Glomerular endothelial cell (primary cell): ENCODE measurements at places on chromosomes 7 and 10. TPM values are rescaled to one million over a fixed set of nuclear protein-coding genes. Genes with fewer than 3 reads are reported as not detected.

Gene PNLIPRP2
- total RNA-seq, result not detected in 2 replicates

GRCh38 chr10:99233000-99233688 is 2.5 kb downstream of the HPSE2 start:
- DNase-seq, result no peak

GRCh38 chr10:5684318-5684970 is at the start of gene TASOR2:
TASOR2 (plus strand) TSS chr10:5684838; CDS start chr10:5720643, 35,805 bp downstream.
- DNase-seq, result peak; percentile 84

GRCh38 chr10:96124230-96125141 is 5.6 kb upstream of the ZNF518A start:
- DNase-seq, result no peak

Gene H2BK1
- not detected in 2 replicates for total RNA-seq

DNA sequence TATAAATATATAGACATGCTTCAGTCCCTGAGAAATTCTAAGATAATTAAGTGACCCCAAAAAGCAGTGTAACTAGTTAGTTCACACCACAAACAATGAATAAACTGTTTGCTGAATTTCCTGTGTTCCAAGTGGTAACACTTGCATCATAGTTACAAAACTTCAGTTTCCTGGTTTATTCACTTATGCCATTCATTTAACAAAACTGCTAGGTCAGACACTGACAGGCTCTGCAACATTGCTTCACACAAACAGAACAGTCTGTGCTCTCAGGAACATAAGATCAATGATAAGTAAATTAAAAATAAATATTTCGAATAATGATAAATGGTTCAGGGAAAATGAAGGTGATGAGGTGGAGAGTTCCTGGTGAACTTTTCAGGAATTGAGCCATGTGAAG is 133.3 kb upstream of the NAMPT start:
- no peak for DNase-seq

DNA sequence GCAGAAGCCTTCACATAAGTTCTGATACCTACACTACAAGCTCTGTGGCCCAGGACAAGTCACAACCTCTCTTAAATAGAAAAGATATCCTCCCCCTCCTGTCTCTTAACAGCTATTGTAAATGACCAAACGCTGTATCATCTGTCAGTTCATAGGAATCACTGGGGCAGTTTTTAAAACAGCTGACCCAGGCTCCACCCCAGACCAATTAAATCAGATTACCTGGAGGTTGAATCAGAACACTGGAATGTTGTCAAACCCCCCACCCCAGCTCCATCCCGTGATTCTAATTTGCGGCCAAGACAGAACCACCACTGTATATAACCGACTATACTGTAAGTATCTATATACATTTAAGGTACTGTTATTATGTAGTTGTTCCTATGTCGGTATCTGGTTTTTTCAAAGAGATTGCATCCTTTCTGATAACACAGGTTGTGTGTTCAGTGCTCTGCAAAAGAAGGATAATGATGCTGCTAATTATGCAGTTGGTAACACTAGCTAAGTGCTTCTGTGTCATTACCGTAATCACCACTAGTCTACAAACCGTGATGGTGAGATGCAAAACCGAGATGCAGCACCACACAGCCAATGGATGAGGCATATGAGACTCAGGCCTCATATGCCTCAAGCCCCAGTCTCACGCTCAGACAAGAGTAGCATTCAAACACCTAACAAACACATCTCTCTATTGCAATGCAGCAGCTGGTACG is 47.4 kb downstream of the TNS3 start:
- DNase-seq, result no peak

- no peak for DNase-seq
Measured at GRCh38 chr7:22969010-22969431, 44.9 kb downstream of the HYCC1 start.

- no peak for DNase-seq
Measured at GRCh38 chr10:128914681-128915080, 552.4 kb upstream of the MGMT start.

Gene ACHE
- 0.97 and 2.0 TPM in 2 replicates for total RNA-seq

Gene TUBAL3
- total RNA-seq, result 0.12 TPM in 1 of 2 replicates, not detected in the other

Gene CALML5
- not detected in 2 replicates for total RNA-seq

GRCh38 chr7:144037414-144038035 is 11.2 kb upstream of the OR2A5 start:
- DNase-seq, result no peak

GRCh38 chr7:123784263-123784662 is 35.5 kb upstream of the WASL start:
- no peak for DNase-seq

- DNase-seq, result no peak
Measured at GRCh38 chr7:76260171-76260703, 42.2 kb upstream of the HSPB1 start.

DNA sequence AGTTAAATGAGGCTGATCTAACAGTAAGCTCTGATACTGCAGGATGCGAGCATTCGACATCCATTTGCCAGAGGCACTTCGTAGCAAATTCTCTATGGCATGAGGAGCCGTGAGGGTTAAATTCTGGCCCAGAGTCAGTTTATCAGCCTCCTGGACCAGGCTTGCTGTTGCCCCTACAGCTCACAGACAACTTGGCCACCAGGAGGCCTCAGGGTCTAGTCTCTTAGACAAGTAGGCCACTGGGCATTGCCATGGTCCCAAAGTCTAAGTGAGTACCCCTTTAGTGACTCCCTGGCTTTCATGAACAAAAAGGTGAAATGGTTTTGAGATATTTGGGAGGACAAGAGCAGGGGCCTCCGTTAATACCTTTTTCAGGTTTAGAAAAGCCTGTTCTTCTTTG is 178.0 kb upstream of the MBL2 start:
- no peak for DNase-seq

Gene GRM3
- total RNA-seq, result not detected in 2 replicates

GRCh38 chr10:131650169-131650705 is 250.6 kb upstream of the PPP2R2D start:
- DNase-seq, result no peak

- no peak for DNase-seq
Measured at GRCh38 chr7:2104107-2104710, 128.5 kb downstream of the MAD1L1 start.

Gene AGAP5
- 0.58 and 4.7 TPM in 2 replicates for total RNA-seq

DNA sequence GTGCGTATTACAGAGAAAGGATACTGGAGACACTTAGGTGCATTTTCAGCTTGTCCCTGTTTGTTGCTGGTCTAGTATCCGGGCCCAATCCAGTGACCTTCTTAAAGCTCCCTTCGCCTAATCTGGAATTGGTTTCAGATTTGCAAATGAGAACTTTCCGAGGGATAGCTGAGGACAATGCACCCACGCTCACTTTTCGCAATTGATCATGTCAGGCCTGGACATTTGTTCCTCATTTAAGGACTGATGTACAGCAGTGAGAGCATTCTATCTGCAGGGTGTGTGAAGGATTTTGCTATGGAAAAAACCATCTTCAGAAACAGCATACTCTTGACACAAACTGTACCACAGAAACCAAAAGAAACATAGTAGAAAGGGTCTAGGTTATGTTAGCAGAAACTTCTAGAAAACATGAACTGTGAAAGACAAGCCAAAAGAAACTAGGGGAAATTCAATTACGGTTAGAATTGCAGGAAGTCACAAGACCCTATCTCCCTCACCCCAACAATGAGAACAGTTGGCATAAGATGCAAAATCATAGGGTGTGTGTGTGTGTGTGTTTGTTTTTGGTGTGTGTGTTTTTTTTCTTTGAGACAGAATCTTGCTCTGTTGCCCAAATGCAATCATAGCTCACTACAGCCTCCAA is 331.1 kb downstream of the CALN1 start:
- DNase-seq, result no peak

DNA sequence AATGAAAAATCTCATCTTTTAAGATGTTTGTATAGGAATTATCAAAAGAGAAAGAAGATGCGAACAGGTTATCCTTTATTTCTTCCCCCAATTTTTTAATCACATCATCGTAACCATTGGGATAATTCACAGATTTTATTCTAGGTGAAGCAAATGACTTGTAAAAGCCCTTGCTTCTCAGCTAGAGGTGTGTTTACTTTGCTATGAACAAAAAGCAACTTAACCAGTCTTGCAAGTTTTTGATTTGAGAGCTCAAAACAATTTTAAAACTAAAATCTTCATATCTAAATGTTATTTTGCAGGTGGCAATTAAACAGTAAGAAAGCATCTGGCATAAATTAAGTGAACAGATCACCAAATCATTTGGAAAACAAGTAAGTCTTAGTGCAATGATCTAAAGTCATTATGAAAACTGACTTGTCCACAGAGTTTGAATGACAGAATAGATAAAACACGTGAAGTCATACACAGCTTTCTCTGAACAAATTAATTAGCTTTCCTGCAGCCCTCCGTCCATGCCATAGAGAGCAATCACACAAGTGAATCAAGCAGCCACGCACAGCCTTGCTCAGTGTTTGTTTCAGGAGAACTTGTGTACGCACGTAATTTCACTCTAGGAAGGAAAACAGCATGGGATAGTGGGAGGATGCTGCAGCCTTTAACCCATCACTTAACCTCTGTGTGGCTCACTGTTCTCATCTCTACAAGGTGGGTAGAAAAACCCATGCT is 85.0 kb upstream of the ZNF800 start:
- DNase-seq, result no peak

GRCh38 chr7:145293228-145293701 is 457.4 kb upstream of the TPK1 start:
- no peak for DNase-seq

DNA sequence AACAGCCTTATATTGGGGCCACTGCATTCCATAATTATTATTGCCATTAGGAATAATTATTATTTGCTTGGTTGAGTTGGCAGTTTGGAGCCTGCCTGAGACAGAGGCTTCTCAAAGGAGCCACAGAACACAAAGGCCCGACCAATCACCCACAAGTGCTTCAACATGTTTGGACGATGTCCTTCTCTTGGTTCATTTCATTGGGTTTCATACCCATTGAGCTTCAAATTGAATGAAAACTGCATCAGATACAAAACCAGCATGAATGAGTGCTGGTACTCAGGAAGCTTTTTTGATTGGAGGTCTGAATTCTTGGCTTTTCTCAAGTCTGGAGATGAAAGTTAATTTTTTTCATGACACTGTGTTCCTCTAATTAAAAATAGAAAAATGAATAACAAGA is 168.3 kb downstream of the CREB5 start:
- no peak for DNase-seq

Gene CALCR
- total RNA-seq, result not detected in 2 replicates

GRCh38 chr7:132092106-132092505 is 484.2 kb downstream of the PLXNA4 start:
- DNase-seq, result no peak

DNA sequence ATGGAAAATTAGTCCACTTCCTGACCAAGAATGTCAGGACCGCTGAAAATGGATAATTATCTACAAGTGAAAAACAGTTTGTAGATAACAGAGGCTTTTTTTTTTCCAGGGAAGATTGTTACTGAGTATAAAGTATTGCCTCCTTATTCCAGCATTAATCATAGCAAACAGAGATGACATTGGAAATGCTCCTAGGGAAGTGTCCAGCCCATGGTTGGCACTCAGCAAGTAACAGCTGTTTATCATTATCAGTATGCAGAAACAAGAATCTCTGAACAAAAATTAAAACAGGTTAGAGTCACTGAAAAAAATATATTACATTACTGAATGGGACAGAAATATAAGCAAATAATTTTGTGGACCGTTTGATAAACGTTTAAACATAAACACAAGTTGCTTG is 14.6 kb downstream of the FGL2 start:
- no peak for DNase-seq

Gene HTR7
- 0.29 and 0.58 TPM in 2 replicates for total RNA-seq

DNA sequence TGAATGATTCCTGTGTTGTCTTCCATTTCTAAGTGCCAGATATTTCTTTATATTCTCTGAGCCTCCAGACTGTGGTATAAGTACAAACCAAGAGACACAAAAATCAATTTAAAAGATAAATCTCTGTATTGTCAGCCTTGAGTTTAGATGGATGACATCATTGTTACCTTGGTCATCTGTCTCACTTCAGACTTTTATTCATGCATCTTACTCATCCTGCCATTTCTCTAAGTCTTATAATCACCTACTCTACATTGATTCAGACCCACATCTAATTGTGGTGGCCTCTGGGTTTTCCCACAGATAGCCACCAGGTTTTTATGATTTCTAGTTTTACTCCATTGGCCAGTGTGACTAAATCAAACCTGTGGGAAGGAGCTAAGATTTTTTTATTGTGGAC is 26.8 kb upstream of the HDAC9 start:
- DNase-seq, result no peak

Gene TMEM236
- total RNA-seq, result 0.18 and 0.48 TPM in 2 replicates

Gene PSD
- total RNA-seq, result 0.15 and 0.35 TPM in 2 replicates

GRCh38 chr7:132433301-132433700 is 143.0 kb downstream of the PLXNA4 start:
- no peak for DNase-seq

DNA sequence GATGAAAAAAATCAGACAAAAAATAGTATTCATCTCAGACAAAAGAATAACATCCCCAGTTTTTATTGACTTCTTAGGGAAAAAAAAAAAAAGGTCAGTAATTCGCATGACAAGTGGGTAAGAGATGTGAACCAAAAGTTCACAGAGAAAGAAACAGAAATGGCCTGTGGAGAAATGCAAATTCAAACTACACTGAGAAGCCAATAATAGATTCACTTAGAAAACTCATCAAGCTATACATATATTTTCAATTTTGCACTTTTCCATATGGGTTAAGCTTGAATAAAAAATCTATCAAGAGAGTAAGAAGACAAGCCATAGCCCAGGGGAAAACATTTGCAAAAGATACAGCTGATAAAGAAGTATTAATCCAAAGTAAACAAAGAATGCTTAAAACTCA is 28.0 kb downstream of the HERC4 start:
- DNase-seq, result no peak

DNA sequence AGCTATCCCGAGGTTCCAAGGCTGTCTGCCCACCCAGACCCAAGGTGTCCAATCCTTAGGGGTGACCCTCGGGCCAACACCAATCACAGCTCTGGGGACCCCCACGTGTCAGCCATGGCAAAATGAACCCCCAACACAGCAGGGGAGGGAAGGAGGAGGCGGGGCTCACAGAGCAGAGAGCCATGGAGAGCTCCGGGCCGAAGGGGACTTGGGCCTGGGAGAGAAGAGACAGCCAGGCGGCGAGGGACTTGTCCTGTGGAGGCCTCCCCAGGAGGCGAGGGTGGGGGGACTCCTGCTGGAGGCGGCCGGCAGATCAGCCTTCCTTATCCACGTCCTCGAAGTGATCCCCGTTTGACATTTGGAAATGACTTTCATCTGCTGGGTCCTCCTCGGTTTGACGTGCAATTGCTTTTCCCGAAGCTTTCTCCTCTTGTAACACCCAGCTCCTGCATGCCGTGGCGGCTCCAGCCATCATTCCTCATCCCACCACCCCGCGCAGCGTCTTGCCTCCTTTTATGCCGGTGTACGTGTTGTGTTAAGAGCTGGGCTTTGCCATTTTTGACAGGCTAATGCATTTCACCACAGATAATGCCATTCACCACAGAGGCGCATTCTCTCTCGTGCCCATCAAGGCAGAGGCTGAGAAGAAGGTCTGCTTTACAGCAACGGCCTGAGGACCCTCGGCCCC is 337.4 kb downstream of the DNAJB6 start:
- DNase-seq, result no peak

GRCh38 chr10:66180581-66181318 is 745.1 kb upstream of the LRRTM3 start:
- peak; percentile 57 for DNase-seq
